HEK293T (cell line): ENCODE measurements at places on chromosomes 11 and 22.

DNA sequence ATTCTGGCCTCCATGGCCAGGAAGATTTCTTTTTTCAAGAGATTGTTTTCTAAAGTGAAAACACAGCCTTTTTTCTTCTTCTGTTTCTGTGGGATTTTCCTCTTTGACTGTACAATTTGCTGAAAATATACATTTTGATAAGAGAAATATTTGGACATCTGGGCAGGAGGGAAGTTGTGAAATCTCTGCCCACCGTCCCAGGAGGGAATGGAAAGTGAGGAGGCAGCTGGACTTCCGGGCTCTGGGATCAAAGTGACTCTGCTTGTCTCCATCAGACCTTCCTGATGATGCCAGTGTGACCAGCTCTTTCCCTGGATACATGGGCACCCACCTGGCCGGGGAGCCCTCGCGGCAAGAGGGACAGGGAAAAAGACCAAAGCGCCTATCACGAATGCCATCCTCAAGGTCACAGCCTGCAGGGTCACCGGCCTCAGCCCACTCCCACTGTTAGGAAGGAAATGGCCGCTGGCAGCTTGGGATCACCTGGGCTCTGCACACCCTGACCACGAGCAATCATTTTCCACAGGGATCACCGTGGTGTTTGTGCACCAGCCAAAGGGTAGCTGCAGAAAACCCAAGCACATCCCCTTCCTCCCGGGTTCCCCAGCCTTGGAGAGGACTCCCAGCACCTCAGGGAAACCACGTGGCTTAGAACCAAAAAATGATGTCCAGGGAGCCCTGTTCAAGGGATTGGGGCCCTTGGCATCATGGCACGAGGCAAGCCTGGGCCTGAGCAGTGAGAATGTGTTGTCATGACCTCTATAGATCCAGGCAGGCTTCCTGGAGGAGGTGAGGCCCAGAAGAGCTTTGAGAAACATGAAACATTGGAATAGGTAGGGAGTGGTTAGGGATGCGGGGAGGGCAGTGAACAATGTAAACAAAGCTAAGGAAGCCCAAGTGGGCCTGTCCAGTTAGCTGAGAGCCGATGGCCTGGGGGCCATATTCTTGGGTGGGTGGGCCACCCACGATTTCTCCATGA lies 29.1 kb upstream of the CCND1 start:
- no peak for DNase-seq

DNA sequence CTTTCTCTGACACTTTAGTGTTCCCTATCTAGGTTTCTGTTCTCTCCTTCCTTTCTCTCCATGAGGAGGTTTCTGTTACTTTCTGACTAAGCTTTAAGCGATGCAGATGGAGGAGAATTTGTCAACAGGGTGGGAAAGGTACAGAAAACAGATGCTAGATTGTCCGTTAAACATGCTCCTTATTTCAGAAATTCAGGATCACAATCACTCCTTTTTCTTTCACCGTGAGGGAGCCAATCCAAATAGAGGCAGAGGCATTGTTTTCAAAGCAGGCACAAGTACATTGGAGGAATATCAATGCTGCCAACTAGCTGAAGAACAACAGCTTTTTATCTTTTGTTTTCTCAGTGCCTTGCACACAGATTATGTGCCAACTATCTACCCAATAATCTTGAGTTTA lies 215.7 kb upstream of the FOLH1 start:
- DNase-seq: no peak

DNA sequence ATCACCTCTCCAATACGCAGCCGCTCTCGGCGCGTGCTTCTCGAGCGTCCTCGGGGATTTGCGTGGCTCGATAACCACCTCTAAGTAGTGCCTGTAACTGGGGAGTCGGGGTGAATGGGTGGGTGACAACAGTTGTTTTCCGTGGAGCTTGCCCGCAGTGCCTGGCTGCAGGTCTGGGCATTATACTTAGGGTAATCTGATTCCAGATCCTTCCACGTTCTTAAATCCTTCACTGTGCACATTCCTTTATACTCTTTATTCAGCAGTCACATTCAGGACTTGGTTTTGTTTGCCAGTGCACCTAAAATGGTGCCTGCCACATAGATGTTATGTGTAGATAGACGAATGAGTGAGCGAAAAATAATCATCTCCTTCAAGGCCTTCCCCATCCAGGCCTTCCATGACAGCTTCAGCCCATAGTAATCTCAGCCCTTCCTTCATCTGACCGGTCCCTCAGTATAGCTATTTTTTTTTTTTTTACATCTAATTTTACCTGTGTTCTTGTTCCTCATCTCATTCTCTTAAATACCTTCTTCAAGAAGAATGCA lies 602 bp downstream of the NAT10 start:
- no peak for DNase-seq

GRCh38 chr11:62393061-62393611 lies 25.7 kb upstream of the SCGB1A1 start:
- DNase-seq: no peak

- DNase-seq: no peak
Observed at GRCh38 chr11:36215693-36216060, 73.5 kb downstream of the COMMD9 start.

DNA sequence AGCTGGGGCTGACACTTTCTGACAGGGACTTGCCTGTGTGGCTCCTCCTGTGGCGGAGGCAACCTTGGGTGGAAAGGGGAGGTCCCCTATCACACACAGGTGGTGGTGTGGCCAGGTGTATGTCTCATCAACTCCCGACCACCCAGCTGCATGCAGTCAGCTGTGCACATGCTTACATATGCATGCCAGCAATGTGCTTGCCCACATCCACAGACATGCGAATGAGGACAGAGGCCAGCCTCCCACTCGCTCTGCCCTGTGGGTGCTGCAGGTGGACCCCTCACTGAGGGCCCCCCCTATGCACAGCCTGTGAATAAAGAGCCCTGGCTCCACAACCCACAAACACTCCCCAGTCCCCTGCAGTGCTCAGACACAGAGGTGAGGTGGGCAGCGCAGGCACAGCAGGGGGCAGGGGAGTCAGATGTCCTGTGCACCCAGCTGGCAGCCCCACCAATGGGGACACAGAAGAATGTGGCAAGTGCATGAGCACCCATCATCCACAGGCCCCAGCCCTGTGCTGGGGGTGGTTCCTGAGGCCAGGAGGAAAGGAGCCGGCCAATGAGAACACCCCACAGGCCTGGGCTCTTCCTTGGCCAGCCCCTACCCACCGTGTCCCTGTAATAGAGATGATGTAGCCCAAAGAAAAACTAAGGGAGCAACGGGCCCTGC lies 9.5 kb downstream of the GNB1L start:
- no peak for DNase-seq

- DNase-seq: peak; percentile 44
Observed at GRCh38 chr11:92376146-92376599, 151.6 kb downstream of the FAT3 start.

DNA sequence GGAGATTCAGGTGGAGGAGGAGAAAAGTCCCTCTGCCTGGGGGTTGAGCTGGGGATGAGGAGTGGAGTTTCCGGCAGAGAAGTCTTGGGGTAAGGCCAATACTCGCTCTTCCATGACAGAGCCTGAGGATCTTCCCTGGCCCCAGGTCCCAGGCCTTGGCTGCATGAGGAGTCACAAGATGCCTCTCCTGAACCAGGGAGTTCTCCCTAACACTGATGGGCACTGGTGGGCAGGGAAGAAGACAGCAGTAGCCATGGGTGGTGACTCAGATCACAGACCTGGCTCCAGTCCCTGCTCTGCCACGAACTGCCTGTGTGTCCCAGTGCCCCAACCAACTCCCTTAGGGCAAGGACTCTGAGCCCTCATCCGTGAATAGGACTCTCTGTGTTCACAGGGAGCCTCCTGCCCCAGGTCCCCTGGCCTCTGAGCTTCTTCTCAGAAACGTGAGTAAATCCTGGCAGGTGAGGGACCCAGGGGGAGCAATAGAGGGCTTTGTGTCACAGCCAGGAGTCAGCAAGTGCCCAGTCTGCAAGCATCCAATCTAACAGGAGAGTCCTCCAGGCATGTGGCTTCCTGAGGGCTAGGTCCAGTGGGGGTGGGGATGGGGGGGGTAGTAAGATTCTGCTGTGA lies 45.5 kb upstream of the FTH1 start:
- DNase-seq: no peak

- no peak for DNase-seq
Observed at GRCh38 chr11:73393011-73393380, 16.8 kb downstream of the RELT start.

GRCh38 chr11:120023120-120023519 lies 114.8 kb downstream of the TRIM29 start:
- no peak for DNase-seq

- DNase-seq: no peak
Observed at GRCh38 chr11:45056529-45056928, 89.9 kb upstream of the PRDM11 start.

DNA sequence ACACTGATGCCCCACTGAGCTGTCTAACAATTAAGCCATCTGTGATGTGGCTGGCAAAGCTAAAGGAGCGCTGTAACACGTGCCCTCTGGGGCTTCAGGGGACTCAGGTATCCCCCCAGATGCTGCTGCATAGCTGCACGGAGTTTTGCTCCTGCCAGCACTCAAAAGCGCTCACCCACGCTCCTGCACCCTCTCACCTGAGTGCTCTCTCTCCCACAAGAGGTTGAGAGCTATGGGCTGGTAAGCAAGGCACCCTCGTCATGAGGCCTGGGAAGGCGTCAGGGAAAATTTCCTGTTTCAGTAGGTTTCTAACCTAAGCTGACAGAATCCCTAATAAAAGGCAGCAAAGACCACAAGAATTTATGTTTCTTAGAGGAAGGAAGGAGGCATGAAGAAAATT lies 850.3 kb downstream of the OPCML start:
- DNase-seq: no peak

GRCh38 chr11:119991669-119992068 lies 146.2 kb downstream of the TRIM29 start:
- no peak for DNase-seq

GRCh38 chr11:22792497-22792896 lies 37.1 kb downstream of the SVIP start:
- no peak for DNase-seq

GRCh38 chr11:2693271-2694261 lies 6.2 kb downstream of the KCNQ1OT1 start:
- no peak for DNase-seq

DNA sequence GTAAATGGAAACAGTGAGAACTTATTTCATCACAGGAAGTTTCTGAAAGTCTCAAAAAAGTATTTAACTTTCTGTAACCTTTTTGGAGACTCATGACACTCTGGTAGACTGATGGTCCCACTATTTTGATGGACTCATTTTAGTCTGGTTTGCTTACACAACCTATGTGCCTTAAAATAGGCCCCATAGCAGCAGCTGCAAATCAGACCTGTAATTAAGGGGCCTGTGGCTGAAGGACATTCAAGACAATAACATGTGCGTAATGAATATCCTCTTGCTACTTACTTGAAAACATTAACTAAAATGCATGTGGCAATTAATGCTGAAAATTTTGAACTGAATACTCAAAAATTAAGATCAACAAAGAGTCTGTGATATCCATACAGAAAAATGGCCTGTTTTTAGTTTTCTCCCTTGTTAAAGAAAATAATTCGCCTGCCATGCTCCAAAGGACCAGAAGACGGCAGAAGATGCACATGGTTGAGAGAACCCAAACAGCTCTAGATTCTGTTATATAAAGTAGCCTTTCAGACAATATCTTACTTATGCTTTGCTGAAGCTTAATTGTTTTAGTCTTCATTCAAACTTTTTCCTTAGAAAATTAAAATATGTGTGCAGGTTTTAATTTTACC lies 568.5 kb downstream of the KCNA4 start:
- DNase-seq: peak; percentile 26

DNA sequence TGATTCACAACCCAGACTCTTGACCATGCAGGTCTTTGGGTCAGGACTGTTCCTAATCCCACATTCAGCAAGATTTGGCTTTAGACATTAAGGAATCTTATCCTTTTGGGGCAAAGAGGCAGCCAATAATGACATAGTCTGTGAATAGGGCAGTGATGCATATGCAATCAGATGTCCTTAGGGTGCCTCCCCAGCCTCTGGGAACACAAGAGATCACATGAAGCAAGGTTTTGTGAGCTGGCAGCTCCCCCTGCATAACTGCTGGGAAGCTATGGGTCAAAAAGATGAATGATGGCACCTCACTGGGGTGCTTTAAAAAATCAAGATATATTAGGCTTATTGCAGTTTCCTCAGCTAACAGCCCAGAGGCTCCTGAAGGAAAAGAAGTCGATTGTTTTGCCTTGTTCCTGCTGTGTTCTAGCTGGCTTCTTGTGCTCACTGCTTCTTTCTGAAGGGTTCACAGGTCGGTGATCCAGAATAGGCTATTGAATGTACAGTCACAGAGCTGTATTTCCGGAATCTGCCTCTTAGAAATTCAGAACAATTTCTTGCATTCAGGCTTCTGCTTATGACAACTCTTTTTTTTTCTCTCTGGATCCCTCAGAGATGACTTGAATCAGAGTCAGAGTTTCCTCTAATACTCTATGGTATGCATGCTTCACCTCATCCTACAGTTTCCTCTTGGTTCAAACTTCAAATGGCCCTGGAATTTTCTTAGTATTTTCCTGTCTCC lies 31.7 kb downstream of the INSC start:
- no peak for DNase-seq

DNA sequence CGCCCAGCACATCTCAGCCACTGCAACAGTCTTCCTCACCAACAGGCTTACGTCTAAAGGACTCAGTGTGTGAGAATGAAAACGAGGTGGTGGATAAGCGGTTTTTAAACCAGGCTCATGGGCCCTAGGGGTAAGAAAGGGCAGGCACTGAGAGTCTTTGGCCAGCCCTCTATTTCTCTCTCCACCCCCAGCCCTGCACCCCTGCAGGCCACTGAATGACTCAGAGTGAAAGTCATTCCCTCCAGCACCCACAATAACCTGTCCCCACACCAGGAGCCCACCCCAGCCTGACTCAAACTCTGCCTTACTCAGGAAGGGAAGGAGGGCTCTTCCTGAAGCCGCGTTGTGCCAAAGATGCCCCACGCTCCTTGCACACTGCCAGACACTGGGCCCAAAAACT lies 72.0 kb downstream of the LARGE1 start:
- DNase-seq: no peak

GRCh38 chr11:64299847-64300648 lies at the start of gene CATSPERZ:
Gene CATSPERZ, plus strand, starts transcription at chr11:64300358. Its CDS starts 53 bp downstream, at chr11:64300411.
- DNase-seq: no peak

DNA sequence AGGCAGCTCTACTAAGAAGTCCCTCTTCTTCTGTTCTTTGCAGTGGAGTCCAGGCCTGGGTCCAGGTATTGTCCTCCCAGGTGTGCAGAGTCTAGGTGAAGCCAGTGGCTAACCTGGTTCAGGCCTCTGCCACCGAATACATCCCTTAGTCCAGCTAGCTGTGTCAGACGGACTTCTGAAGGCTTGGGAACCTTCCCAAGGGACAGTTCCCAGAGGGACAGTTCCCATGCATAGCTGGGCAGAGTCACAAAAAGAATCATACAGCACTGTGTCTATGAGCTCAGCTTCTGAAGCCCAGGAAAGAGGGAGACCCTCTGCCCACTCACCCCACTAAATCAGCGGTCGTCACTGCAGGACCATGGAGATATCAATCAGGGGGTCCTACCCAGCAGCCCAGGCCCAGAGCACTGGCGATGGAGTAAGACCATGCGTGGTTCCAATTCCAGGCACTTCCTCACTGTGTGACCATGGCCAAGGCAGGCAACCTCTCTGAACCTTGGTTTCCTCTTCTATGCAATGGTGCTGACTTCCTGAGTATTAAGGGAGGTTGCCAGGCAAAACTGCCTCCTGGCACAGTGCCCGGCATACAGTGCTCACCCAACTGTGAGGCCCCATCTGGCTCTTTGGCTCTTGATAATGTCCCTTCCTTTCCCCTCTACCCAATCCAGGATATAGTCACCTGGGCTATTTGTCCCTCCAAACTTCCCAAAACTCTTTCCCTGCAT lies 3.4 kb downstream of the MS4A10 start:
- no peak for DNase-seq

GRCh38 chr11:59115553-59115952 lies 8.5 kb downstream of the FAM111B start:
- DNase-seq: no peak

GRCh38 chr11:86519064-86519911 lies 144.6 kb downstream of the CCDC81 start:
- DNase-seq: no peak
